T-helper 2 cell (primary cell): ENCODE measurements at places on chromosomes 12 and 14.

DNA sequence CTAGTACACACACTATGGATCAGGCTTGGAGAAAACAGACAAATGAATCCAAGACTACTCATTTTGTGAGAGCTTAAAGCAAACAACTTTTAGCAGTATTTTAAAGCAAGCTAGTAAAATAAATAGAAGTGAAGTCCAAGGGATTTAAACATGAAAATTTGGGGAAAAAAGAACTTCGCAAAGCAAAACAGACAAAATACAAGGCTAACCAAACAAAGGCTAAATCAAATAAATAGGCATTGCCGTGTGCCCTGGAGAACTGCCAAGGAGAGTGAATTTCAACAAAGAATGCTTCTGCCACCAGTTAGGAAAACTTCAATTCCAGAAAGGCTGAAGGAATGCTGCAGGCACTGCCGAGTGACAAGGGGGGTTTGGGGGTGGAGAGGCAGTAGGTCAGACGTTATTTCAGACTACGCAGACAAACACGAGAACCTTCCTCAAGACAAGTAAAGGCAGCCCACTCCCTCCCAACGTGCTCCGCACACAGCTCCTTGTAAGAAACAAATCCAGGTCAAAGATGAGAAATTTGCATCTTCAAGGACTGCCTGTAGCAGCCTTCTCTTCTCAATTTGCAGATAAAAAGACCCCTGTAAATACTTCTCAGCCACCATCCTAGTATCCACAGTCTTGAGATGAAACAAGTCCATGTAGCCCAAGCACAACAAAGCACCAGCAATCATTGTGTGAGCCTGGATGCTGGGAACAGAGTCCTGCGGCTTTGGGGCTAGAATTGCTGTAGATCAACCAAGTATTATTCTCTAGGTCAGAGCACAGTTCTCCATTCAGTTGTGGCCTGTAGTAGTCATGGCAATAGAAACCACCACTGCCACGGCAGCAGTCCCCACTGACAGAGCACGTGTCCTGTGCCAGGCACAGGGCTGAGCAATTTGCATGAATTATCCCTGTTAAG lies 43.3 kb downstream of the EFCAB11 start:
- peak; percentile 11 for DNase-seq

GRCh38 chr14:94066089-94066676 lies 14.8 kb downstream of the DDX24 start:
- DNase-seq = no peak

- DNase-seq = no peak
Measured at GRCh38 chr14:61338457-61338856, 17.1 kb downstream of the PRKCH start.

GRCh38 chr14:56562883-56563282 lies 16.7 kb upstream of the TMEM260 start:
- no peak for DNase-seq

- DNase-seq = no peak
Measured at GRCh38 chr14:94963051-94963450, 193.1 kb upstream of the GSC start.

- DNase-seq = no peak
Measured at GRCh38 chr12:19115285-19115684, 14.2 kb upstream of the PLEKHA5 start.

GRCh38 chr12:79174626-79175025 lies 310.1 kb downstream of the SYT1 start:
- DNase-seq = no peak

DNA sequence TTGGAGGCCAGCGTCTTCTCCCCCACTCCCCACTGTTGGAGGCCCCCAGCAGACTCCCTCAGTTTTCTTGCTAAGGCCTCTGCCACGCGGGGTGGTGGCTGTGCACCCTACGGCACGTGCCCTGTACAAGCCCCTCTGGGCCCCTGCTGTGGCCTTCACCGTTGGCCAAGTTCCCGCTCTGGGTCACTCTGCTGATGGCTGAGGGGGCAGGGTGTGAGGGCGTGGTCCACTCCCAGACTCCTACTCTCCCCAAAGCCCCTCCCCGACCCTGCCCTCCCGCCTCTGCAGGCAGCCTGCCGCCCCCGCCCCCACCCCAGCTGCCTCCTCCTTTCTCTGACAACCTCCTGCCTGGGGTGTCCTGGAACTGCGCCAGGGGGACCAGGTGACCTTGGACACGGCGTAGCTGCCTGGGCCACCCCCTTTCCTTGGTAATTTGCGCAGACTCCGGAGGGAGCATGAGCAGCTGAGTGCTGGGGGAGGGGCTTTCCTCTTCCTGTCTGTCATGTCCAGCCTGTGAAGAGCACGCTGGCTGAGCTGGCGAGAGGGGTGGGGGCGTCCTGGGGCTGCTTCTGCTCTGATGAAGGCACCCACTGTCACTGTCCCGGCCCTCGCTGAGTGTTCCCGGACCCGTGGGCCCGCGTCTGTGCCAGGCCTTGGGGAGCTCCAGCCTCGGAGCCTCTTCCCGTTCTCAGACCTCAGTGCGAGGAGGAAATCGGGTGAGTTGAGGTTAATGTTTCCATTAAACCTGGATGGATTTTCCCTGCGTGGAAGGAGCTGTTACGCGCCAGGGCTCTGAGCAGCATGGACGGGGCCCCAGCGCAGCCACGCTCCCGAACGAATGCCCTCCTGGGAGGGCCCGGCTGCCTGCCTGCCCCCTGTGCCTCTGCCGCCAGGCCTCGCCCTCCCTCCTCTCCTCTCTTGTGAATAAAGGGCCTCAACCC lies 85.0 kb downstream of the KIF26A start:
- DNase-seq = no peak

- no peak for DNase-seq
Measured at GRCh38 chr12:85688837-85689236, 147.4 kb downstream of the RASSF9 start.

GRCh38 chr12:117582135-117582784 lies 220.8 kb upstream of the NOS1 start:
- DNase-seq = no peak

- DNase-seq = no peak
Measured at GRCh38 chr12:108815875-108816594, 41.3 kb downstream of the SSH1 start.

GRCh38 chr12:43912859-43913258 lies 77.0 kb downstream of the TMEM117 start:
- no peak for DNase-seq

- DNase-seq = no peak
Measured at GRCh38 chr14:33375786-33376185, 437.1 kb downstream of the NPAS3 start.

DNA sequence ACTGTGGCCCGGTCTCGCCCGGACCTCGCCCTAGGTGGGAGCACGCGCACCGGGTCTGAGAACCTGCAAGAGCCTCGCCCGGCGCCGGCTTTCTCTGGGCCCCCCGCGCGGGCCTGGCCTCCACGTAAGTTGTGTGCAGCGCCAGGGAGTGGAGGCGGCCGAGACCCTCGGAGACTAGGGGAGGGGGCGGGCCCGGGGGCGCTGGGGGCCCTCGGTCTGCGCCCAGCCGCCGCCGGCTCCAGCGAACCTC lies 183 bp upstream of the PRMT8 start:
- DNase-seq = no peak

DNA sequence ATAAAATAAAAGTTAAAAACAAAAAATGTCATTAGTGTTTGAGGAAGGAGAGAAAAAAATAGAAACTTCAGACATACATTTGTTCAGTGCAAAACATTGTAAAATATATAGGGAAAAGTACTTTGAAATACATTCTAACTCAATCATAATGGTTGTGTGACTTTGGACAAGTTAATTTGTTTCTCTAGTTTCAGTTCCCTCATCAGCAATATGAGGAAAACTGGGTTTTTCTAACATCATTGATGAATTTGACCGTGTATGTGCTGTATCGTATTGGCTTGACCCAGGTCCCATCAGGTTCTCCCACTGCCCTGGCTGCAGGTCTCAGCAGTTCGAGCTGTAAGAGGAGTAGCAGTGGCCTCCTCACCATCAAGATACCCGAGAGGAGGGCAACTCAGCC lies 173.9 kb upstream of the ATF7IP start:
- no peak for DNase-seq

- DNase-seq = no peak
Measured at GRCh38 chr14:36524220-36524837, 4.3 kb upstream of the NKX2-1 start.

DNA sequence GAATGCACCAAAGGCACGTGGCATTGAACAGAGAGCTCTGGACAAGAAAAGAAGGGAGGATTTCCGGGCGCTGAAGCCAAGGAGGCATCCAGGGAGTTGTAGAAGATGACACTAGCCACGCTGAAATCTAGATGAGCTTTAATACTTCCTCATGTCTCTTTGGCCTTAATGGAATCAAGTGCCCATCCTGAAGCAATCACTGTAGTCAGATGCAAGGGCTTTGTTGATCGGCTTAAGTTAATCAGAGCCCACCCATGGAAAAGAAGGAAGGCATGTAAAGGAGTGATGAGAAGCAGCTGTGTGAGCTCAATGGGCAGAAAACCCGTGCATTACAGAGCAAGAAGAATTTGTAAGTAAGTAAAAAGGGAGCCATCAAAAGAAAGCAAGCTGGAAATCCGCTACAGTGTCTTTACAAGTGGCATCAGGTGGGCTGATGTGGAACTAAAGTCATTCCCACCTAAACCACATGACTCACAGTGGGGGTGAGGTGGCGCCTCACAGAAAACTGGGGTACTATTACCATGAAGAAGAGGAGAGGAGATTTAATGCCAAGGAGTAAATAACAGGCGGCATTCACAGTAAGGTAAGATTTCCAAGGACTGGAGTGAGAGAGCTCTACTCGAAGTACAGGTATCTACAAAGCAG lies 48.4 kb downstream of the NDUFA12 start:
- DNase-seq = no peak
